NCI-H460 (cell line): ENCODE measurements at places on chromosomes 3 and 15.
A peak's percentile ranks its signal among the peaks of the same experiment; 100 is the strongest.

GRCh38 chr3:13879102-13879945 lies 547 bp downstream of the WNT7A start:
- DNase-seq, result no peak

DNA sequence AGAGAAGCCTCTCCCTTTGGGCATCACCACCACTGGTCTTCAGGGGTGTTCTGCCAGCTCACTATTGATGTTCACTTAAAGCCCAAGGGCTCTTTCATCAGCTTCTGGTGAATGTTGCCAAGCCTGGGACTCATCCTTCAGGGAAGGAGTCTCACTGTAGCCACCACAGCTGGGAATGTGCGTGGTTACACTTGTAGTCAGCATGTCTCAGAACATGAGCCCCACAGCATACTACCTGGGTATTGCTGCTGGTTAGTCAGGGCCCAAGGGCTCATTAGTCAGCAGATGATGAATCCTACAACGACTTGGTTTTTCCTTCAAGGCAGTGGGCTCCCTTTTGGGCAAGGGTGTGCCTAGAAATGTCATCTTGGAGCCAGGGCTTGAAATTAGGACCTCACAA lies 412.9 kb downstream of the VGLL3 start:
- no peak for DNase-seq

DNA sequence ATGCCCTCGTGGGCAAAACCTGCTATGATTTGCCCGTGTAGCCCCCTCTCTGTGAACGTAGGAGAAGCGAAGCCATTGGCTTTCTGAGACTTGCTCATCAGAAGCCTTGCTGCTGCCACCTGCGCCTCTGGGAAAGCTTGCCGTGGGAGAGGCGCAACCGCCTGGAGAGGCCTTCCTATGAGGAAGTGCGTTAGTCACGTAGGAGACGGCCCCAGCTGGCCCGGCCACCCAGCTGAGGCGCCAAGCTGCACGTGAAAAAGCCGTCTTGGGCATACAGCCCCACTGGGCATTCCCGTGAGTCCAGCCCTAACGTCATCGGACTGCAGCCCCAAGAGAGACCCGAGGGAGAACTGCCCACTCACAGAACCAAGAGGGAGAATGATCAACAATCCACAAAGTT lies 49.1 kb upstream of the TJP1 start:
- no peak for DNase-seq

DNA sequence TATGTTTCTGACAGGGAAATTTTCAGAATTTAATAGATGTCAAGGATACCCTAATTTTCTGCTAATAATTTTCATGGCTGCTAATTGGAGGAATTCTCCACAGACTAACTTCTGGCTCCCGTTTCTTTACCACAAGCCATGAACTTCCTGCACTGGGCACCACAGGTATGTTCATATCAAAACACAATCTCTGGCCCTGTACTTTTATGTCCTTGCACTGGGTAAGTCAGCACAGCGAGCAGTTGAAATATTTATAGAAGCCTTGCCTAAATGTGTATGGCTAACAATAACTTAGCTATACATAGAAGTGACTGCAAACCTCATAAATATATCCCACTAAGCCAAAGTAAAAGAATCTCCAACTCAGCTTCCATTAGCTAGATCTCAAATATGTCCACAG lies 246.9 kb downstream of the ZIC1 start:
- no peak for DNase-seq

- no peak for DNase-seq
These were observed 21.2 kb upstream of the CLK3 start for GRCh38 chr15:74594455-74594854.

DNA sequence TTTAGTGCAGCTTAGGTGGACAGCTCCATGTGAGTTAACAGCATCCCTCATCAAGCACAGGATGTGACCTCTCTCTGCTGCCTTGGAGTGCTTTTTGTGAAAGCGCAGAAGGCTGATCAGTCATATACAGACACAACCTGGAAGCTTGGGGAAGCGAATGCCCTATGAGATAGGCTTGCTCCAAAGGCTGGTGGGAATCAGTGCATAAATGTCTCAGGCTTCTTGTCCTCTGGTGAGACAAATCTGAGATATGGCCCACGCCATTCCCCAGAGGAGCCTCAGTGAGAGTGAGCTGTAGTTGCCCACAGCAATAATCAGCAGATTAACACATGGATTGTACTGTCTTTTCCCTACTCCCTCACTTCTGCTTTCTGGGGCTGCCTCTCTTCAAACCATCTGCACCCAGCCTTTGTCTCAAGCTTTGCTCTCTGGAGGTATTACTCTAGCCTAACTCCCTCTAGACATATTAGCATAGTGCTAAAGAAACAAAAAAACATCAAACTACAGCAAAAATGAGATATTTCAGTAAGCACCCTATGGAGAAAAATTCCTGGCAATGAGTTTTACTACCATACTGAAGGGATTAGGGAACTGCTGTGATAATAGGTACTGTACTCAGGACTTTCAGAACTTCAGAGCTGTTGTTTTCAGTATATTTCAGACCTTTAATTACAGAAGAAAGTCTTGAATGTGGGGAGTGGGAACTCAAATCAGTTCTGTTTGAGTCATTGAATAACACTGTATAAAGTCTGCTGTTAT lies 113.7 kb downstream of the OXSM start:
- no peak for DNase-seq

GRCh38 chr3:188497021-188497420 lies 343.1 kb downstream of the LPP start:
- no peak for DNase-seq

- no peak for DNase-seq
These were observed 159.4 kb downstream of the FBLN2 start for GRCh38 chr3:13708301-13708700.

GRCh38 chr3:73734211-73735089 lies 109.7 kb upstream of the PDZRN3 start:
- no peak for DNase-seq

- no peak for DNase-seq
These were observed 31.3 kb downstream of the HOMER2 start for GRCh38 chr15:82921242-82921641.

- no peak for DNase-seq
These were observed 7.6 kb downstream of the XCR1 start for GRCh38 chr3:46019707-46020106.

DNA sequence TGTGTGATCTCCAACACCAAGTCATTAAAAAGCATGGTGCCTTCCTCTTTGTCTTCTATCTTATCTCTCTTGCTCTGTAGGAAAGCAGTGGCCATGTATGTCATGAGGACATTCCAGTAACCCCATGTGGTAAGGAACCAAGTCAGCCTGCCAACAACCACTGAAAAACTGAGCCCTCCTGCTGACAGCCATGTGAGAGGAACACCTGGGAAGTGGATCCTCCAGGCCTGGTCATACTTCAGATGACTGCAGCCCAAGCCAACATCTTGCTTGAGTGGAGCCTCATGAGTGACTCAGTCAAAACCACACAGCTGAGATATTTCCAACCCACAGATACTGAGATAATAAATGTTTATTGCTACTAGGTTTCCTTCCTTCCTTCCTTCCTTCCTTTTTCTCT lies 597.3 kb downstream of the ZIC1 start:
- DNase-seq, result no peak

DNA sequence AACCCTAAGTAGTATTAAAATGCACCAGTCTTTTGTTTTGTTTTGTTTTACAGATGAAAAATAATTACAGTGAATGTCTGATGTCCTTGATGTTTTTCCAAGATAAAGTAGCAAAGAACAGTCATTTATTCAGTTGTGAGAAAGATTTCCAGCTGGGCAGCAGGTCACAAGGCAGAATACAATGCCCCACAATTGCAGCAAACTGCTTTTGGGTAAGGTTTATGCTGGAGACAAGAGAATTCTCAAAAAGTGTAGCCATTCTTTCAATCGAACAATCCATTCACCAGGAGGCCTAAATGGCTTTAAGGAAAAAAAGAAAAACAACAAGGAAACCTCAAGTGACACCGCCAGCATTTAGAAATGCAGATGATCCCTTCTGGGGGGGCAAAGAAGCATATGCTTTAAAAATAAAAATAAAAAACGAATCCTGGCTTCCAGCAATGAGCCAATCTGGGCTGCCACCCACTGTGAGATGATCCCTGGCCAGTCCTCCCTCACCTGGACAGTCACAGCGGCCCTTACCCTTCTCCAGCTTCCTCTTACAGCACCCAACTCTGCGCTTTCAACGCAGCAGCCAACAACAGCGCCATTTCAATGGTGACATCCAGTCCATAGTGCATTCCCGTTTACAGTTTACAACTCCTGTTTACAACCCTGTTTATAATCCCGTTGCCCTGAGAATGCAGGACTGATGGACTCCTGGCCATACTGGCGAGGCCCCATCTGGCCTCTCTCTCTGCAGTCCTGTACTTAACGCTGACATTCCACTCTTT lies 25.7 kb upstream of the WNT5A start:
- DNase-seq, result no peak

- no peak for DNase-seq
These were observed 1.1 kb downstream of the PLSCR2 start for GRCh38 chr3:146468234-146468633.

- DNase-seq, result no peak
These were observed 151.1 kb downstream of the PGPEP1L start for GRCh38 chr15:98856532-98856907.

GRCh38 chr3:64164349-64164748 lies 60.9 kb downstream of the PRICKLE2 start:
- no peak for DNase-seq

DNA sequence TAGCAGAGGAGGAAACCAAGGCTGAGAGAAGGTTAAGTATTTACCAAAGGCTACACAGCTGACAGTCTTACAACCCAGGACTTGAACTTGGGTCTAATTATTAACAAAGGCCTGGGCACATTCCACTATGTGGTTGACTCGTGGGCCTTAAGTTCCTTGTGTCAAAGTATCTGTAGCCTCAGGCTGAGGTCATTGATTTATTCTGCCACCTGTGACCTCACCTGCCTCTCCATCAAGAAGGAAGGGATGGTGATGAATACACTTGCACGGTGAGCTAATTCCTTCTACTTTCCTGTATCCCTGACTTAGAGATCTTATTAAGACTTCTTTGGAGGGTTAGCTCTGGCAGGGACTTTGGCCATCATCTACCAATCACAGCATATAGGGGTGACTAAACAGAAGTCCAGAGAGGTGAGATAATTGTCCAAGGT lies 19.9 kb upstream of the LRRC58 start:
- no peak for DNase-seq

- DNase-seq, result no peak
These were observed 97.1 kb upstream of the MYZAP start for GRCh38 chr15:57494581-57494980.

GRCh38 chr15:51382787-51383186 lies 41.3 kb downstream of the GLDN start:
- peak; percentile 17 for DNase-seq

DNA sequence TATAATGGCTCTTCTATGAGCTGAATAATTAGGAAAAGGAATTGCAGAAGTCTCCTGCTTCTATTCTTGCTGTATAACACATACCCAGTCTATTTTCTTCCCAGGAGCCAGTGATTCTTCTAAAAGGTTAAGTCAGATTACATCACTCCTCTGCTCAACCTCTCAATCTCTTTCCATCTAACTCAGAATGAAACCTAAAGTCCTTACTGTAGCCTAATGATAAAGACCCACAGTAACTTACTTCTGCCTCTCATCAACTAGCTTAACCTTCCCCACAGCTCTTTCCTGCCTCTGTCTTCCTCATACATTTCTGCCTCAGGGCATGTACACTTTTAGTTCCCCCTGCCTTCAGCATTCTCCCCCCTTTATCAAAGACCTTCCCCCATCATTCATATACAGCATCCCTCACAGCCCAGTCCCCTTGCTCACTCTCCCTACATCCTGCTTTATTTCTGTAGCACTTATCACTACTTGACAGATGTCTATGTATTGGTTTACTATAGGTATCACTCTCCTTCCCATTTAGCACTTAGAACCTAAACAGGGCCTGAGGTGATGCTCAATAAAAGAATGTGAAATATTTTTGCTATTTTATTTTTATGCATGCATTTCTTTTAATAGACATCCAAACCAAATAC lies 28.5 kb upstream of the CMTM6 start:
- no peak for DNase-seq

GRCh38 chr15:64532521-64533315 lies 72.3 kb downstream of the ZNF609 start:
- no peak for DNase-seq

- DNase-seq, result no peak
These were observed 15.9 kb downstream of the RHCG start for GRCh38 chr15:89480505-89480904.

DNA sequence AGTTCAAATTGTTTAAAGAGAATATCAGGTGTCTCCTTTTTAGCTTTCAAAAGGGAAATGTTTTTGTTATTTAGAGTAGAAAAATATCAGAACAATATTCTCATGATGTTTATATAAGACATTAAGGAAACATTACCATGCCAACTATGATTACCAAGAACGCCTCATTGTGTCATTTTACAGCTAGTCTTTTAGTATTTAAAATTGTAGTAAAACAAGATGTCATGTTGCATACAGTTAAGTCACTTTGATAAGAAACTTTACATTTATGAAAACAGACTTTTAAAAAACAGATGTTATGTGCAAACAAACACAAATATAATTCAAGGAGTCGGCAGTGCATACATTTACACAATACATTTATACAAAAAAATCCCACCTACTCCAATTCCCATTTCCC lies 4.4 kb downstream of the PLSCR4 start:
- DNase-seq, result no peak

DNA sequence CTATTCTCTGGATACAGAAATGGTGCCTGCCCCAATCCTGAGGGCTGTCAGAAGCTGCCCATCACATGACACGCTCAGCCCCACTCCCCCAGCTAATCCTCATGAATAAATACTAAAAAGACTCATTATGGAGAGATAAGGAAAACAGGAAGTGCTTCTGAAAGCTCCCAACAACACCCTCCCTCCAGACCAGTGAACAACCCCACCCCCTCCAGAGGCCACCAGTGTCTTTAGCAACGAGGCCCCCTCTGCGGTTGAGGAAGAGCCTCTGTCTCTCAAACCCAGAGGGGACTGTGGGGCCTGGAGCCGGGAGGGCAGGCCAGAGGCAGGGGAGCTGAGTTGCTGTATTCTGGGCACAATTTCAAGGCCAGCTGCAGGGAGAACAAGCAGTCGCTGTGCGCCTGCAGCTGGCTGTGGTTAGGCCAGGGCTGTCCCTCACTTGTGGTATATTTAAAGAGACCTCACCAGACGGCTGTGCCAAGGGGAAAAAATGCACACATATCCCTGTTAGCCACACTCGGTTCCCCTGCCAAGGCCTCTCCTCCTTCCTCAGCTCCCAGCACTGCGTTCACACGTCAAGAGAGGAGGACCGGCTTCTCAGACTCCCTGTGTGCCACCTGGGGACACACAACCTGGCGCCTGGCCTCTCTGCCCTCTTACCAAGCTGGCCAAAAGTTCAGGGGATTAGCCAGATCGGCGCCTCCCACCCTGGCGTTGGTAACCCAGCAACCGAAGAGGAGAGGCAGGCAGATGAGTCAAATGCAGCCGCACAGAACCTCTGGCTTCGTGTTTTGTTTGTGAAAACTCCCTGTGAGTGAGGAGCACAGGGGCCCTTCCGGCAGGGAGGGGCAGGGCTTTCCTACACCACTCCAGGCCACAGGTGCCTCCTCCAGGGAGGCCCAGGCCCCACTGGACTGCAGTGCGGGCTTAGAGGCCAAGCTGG lies 101.2 kb upstream of the ETV5 start:
- DNase-seq, result no peak
